ENCODE measurements at places on chromosomes 3 and 15.

- no peak for DNase-seq
These were observed 781 bp upstream of the NAALADL2 start for GRCh38 chr3:174858353-174858752.

- no peak for DNase-seq
These were observed 322.2 kb upstream of the SATB1 start for GRCh38 chr3:18747383-18747782.

- DNase-seq, result no peak
These were observed 9.7 kb upstream of the SCAANT1 start for GRCh38 chr3:63921741-63922482.

DNA sequence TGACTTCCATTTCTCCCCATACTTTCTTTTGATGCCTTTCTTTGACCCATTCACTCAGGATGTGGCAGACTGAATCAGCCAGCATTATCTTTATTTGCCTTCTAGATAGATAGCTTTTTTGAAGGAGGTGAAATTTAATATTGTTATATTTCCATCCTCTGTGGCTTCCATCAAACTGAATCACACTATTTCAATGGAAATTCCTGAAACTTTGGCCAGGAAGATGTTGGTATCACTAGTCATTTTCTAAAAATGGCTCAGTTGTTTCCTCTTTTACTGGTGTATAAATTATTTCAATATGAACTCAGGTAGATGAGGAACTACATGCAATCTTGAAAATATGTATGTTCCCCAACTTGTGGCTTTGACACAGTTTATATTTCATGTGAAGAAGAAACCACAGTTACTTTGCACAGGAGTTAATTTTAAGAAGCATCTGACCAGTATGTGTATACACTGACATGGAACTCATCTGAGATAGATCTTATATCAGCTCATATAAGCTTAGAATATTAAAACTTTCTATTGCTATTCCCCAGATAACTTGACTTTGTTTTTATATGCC, 248.3 kb downstream of the CGGBP1 start:
- DNase-seq, result no peak

DNA sequence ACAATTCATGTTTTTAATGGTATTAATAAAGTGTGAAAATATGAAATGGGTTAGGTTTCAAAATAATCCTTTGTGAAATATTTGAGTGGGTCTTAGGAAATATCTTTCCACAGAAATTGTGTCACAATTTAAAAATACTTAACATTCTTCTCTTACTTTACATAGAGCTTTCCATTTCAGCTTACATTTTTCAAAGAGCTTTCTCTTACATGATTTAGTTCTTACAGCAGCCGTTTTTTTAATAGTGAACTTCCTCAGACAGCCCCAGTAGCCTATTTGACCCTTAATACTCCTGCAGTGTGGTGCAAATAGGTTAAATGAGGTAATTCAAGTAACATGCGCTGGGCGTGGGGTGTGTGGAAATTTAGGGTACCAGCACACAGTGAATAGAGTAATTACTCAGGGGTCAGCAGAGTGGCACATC, 21.8 kb downstream of the P2RY12 start:
- DNase-seq, result no peak

Data from NCI-H1092 treated with DMSO at 0.1 percent for 48 hours (cell line).